D341Med (cell line): ENCODE measurements at places on chromosomes 5 and 9.

DNA sequence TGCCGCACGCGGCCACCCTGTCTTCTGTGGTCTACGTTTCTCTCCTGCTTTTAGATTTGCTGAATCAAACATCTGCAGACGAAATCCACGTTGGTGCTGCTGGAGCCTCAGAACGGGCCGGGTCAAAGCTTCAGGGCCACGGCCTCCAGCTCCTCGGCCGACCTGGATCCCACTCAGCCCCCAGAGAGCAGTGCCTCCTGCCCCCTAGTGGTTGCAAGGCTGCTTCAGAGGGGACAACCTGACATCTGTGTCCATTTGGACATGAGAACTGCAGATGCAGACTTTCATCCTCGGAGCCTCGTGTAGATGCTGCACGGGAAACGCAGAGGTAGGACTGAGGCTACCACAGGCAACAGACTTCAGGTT is 23.0 kb upstream of the SLC6A3 start:
- peak; percentile 71 for DNase-seq

- no peak for DNase-seq
Measured at GRCh38 chr9:133506653-133507038, 18.1 kb downstream of the MYMK start.

DNA sequence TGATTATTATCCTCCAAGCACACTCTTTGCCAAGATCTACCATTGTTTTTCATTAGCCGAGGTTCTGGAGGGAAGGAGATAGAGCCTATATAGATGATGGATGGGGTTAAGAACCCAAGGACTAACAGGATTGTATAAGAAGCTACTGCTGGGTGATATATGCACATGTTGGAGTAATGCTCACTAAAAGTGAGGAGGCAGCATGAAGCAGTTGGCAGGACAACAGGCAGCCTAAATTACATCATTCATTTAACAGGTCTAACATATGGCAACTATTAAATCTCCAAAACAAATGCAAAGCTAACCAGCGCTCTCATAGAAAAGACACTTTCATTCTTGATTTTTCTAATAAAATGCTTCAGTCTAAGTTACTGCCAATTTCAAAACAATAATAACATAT is 293.2 kb downstream of the EPB41L4A start:
- no peak for DNase-seq

GRCh38 chr5:77413049-77413448 is 79.1 kb downstream of the WDR41 start:
- DNase-seq: no peak

GRCh38 chr5:102760815-102761214 is 5.7 kb downstream of the PAM start:
- no peak for DNase-seq

DNA sequence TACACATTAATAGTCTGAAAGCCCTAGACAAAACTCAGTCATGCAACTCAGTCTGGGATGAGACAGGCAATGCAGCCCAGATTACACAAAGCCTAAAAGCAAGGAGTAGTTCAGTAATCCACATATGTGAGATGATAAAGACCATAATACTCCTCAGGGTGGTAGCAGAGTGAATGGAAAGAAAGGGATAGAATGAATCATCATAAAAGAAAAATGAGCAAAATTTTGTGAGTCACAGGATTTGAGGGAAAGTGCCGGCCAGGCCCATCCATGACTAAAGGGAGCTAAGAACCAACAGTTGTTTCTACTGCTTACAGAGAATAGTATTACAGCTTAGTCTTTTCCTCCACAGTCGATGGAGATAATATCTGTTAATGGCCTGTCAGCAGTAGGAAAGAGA is 90.0 kb upstream of the POU5F2 start:
- DNase-seq: no peak

GRCh38 chr5:88081877-88082276 is 186.8 kb downstream of the TMEM161B start:
- DNase-seq: no peak

DNA sequence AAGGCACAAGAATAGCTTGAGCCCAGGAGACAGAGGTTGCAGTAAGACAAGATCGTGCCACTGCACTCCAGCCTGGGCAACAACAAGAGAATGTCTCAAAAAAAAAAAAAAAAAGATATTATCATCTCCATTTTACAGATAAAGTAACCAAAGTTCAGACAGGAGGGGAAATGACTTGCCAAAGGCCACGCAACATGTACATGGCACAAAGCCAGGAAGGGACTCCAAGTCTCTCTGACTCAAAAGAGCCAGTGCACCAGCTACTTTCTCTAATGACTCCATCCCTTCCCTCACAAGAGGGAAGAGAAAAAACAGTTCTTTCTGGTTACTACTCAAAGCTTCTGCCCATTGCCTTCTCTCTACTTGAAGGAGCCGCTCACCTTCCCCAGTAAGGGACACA is 34.1 kb downstream of the SIL1 start:
- no peak for DNase-seq

GRCh38 chr5:149267241-149267973 is 4.3 kb upstream of the AFAP1L1 start:
- no peak for DNase-seq
